NCI-H524 treated with DMSO at 0.1 percent for 48 hours (cell line): ENCODE measurements at places on chromosomes 5 and 9.
A peak's percentile ranks its signal among the peaks of the same experiment; 100 is the strongest.

DNA sequence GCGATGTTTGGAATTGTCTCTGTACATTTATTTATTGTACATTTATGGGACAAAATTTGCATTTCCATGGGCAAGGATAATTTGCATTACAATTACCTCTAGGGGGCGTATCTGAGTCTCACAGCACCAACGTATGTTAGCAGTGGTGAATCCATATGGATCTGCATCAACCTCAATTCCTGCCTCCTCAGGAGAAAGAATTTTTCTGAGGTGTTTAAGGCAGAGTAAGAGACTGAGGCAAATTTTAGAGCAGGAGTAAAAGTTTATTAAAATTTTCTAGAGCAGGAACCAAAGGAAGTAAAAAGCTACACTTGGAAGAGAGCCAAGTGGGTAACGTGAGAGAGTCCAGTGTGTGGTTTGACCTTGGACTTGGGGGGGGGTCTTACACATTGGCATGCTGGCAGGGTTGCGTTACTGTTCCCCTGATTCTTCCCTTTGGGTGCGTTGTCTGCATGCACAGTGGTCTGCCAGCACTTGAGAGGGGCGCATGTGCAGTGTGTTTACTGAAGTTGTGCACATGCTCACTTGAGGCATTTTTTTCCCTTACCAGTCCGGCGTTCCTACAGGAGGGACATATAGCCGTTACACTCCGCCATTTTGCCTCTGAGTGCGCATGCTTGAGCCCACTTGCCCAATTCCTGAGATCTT lies 21.0 kb upstream of the RAB14 start:
- peak; percentile 24 for DNase-seq

DNA sequence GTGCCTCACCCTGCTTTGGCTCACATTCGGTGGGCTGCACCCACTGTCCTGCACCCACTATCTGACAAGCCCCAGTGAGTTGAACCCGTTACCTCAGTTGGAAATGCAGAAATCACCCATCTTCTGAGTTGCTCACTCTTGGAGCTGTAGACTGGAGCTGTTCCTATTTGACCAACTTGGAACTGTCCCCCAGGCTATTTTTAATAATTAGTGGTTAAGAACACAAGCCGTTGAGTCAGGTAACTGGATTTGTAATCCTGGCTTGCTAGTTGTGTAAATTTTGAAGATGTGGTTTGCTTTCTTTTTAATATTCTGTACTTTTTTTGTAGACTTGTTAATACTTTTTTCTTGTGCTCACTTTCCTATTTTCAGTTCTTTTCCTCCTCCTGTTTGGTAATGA lies 81.2 kb downstream of the CNTLN start:
- DNase-seq = no peak

- DNase-seq = no peak
Observed at GRCh38 chr9:36208521-36209253, 18.0 kb downstream of the CLTA start.

GRCh38 chr9:98465799-98466198 lies 210.3 kb upstream of the TBC1D2 start:
- peak; percentile 48 for DNase-seq

- no peak for DNase-seq
Observed at GRCh38 chr9:94867842-94868312, 141.4 kb downstream of the AOPEP start.

- no peak for DNase-seq
Observed at GRCh38 chr5:177604116-177604521, 4.2 kb downstream of the B4GALT7 start.

GRCh38 chr9:131394464-131395156 lies 724 bp downstream of the PRRC2B start:
- no peak for DNase-seq

DNA sequence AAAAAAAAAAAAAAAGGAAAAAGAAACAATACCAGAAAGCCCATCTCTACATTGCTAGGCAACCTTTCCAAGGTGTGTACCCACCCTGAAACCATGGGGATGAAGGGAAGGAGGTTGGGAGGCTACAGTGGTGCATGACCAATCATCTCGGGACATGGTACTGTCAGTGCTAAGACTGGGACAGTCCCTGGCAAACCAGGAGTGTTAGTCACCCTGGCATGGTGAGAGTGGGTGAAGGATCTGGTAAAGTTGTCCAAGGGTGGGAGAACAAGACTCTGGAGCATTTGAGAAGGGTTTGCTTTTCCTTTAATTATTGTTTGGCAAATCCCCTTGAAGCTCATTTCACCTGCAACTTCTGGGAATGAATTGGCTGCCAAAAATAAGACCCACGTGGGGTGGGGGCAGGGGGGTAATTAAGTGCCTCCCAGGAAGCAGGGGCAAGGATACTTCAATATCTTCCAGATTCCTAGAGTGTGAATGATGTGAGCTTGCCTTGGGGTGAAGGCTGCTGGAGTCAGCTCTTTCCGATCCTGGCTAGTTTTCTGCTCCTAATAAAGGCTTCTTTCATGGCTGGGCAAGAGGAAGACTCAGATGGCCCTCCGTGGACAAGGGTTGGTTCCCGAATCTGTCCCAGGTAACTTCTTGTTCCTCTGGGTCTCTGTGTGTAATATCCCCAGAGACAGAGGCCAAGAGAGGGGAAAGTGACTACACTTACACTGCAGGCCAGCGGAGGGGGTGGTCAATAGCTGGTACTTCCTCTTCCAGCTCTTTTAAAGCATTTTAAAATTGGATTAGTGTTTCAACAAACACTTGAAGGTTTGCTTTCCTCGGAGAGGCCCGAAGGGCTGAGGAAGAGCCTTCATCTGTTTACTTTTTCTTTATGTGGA lies 61.6 kb upstream of the SPRY4 start:
- DNase-seq = no peak

GRCh38 chr9:112921549-112921948 lies 30.9 kb upstream of the SLC46A2 start:
- no peak for DNase-seq

- DNase-seq = no peak
Observed at GRCh38 chr5:92580814-92581213, 1000.2 kb downstream of the NR2F1-AS1 start.

DNA sequence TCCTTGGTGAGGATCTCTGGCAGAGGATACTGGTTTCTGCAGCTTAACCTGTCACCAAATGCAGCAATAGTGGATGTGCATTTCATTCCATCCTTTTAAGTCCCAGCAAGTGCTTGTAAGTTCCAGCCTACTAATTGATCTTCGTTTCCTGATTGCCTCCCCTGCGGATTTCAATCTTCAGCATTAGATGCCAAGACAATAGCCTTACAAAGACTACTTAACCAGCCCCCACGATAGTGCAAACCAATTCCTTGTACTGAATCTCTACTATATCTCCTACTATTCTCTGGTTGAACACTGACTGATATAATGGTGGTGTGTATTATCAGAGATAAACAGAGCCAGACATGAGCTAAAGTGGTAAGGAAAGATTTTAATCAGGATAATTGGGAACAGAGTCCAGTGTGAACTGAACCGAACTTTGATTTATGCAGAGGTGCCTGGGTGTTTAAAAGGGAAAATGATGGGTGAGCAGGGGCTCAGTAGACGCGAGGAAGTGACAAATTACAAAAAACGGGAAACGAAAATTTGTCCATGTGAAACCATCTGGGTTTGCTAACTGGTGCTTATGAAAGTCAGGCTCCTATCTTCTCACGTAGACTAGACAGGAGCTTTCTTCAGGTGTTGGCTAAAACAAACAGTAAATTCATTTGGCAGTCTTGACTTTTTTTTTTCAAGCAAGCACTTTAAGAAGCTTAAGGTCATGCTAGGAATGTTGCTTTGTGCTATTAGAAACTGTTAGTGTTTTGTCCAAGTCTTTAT lies 106.9 kb upstream of the ST8SIA4 start:
- no peak for DNase-seq

DNA sequence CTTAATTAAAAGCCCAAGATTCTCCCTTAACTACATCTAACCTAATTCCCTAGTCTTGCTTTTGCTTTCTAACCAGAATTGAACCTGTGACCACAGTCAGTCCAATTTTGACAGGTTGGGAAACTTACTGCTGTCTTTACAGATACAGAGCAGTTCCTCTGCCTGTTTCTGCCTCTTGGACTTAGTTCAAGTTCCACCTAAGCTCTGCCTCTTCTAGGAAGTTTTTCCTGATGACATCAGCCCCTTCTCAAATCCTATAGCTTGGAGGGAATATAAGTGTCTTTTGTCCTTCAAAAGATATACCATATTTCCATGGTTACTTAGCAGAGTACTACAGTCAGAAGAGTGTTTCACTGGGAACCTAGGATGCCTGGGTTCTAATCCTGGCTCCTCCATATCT lies 31.7 kb downstream of the BRINP1 start:
- DNase-seq = no peak

GRCh38 chr9:134112561-134112960 lies 23.3 kb upstream of the WDR5 start:
- DNase-seq = no peak

- no peak for DNase-seq
Observed at GRCh38 chr5:148739524-148739923, 85.2 kb upstream of the HTR4 start.

DNA sequence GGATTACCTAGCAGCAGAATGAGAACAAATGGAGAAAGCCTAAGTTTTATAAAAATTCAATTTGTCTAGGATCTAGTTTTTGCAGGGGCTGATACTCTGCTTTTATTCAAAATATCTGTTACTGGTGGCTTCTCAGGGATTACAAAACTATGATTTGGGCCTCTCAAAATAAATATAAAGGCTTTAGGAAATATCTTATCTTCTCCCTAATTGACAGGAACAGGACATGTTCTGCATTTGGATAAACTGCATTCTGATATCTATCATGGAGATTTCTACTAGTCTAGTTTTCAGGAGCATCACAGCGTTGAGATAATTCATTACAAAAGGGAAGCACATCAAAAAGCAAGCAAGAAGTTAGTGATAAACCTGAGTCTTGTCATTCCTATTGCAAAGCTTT lies 127.1 kb upstream of the ITGA1 start:
- no peak for DNase-seq

DNA sequence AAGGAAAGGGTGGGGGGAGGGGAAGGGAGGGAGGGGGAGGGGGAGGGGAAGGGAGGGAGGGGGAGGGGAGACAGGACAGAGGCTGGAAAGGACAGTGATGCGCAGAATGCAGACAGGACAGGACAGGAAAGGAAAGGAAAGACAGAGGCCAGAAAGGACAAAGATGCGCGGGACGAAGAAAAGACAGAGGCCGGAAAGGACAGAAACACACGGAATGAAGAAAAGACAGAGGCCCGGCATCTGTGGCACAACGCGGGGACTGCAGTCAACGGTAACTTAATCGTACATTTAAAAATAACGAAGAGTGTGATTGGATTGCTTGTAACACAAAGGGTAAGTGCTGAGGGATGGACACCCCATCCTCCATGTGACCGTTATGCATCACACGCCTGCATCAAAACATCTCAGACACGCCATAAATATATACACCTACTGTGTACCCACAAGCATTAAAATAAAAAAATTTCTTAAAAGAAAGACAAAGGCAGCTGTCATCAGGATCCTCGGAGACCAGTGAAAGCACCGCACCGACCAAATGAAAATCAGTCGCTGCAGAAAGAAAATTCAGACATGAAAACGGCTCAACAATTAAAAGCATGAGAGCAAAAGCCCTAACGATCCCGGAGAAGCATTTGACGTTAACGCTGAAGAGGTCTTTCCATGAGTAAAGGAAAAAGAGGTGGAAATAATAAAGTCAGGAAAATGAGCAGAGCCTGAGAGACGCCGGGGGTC lies 52.9 kb upstream of the EXOC3 start:
- DNase-seq = no peak

GRCh38 chr9:109143881-109144562 lies 23.0 kb downstream of the FRRS1L start:
- DNase-seq = no peak

GRCh38 chr9:136774416-136775045 lies 10.2 kb upstream of the LCN15 start:
- no peak for DNase-seq

DNA sequence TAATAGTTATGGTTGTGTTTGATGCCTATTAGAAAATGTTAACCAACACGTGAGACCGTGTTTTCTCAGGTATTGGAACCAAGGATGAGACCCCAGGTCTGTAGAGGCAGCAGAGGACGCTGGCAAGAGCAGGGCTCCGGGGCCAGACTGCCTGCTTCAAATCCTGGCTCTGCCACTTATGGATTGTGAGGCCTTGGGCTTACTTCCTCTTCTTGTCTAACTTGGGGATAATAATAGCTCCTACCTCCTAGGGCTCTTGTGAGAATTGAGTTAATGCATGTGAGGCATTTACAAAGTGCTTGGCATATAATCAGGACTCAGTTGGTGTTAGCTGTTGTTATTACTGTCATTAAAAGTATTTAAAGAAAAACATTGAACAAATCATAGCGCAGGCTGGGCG lies 85.5 kb upstream of the PITX1 start:
- DNase-seq = no peak

DNA sequence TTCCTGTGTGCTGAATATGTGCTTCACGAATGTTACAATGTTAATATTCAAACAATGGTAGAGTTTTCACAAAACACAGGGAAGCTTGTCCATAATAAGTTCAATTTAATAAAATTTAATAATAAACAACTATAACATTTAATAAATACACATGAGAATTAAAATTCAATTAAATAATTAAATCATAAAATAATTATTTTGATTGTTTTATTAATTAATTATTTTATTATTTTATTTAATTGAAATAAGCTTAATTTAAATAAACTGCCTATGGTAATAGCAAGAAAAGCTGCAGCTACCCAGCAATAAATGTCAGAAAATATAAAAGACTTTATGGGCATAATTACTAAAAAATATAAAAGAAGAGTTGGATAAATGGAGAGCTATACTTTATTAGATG lies 149.0 kb upstream of the NFIB start:
- no peak for DNase-seq

DNA sequence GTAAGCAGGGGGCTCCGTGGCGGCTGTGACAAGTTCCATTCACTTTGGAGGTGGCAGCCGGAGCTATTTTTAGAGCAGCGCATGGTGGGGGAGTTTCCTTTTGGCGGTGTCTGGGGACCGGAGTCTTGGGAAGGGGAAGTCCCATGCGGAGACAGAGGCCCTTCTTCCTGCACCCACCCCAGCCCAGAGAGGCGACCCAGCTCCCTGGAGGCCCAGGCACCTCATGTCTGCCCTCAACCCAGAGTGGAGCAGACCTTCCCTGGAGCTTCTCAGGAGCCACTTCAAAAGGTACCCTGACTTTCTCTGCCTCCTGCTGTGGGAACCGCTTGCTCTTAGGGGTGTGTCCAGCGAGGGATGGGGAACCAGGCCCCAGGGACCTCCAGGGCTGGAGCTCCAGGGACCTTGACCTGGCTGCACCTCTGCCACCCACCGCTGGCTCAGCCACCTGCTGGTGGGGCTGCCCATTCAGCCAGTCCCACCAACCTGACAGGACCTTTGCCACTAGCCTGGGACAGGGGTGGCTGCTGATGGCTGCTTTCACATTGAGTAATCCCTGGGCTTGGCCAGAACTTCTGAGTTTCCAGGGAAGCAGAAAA lies 34.1 kb downstream of the NEK6 start:
- no peak for DNase-seq
